Hindlimb muscle (tissue), 1 donor: ENCODE measurements at places on chromosomes 12 and 14.

DNA sequence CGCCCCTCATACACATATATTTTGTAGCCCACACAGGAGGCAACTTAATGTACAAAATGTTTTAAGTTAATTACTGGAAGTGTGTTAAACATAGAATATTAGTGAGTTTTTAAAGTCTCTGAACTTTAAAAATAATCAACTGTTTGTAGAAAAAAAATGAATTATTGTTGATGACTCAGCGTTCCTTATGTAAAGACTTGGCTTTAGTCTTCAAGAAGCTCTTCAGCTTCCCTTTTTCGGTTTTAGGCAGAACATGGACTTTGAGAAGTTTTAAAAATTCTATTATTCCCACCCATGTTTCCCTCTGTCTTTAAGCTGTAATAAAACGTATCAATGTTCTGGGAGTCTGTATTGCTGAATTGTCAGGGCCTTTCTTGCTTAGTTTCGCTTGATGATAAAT, 269.5 kb downstream of the FBXL14 start:
- DNase-seq: no peak

DNA sequence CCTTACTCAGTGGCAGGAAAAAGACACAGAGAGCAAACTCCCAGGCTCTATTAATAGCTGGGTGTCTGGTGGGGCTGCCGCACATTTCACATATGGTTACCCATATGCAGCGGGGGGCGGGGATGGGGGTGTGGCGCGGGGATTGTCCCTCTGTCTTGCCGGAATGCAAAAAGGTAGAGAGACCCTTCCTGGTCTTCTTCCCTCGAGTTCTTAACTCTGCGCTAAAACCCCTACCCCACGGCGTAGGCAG, 1.7 kb downstream of the PRMT8 start:
- no peak for DNase-seq

GRCh38 chr12:123109319-123109772, 41.5 kb downstream of the PITPNM2 start:
- DNase-seq: peak; percentile 42

DNA sequence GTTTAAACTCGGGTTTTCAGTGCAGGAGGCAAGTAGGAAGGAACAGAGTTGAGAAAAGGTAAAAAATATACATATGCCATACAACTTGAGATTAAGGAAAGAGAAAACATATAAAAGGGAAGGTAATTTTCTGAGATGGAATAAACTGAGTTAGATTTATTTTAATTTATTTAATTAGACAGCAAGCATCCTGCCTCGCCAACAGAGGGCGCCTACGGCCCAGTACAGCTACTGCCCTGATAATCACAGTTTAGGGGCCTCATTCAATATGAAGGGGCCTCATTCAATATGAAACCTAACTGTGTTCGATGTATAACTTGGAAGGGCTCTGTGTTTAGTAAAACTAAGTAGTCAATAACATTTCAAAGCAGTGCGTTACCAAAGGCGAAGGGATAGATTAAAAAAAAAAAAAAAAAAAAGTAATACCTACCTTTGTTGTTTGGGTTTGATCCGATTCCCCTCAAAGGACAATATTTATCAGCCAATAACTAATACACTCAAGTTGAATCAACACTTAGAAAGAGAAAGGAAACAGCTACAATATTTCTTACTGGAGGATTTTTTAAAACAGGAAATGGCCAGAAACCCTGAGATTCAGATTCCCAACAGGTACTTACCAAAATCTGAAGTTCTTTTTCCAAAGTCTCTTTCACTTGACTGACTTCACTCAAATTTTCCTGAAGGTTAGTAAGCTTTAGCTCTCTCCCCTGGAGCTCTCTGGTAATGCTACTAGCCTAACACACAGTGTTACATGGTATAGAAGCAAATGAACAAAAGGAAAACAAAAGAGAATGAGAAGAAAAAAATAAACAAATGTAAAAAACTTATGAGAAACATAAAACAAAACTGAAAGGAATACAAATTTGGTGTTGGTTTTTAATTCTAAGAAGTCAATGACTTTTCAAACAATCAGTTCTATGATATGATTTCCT, 70.0 kb upstream of the VPS33A start:
- DNase-seq: no peak

DNA sequence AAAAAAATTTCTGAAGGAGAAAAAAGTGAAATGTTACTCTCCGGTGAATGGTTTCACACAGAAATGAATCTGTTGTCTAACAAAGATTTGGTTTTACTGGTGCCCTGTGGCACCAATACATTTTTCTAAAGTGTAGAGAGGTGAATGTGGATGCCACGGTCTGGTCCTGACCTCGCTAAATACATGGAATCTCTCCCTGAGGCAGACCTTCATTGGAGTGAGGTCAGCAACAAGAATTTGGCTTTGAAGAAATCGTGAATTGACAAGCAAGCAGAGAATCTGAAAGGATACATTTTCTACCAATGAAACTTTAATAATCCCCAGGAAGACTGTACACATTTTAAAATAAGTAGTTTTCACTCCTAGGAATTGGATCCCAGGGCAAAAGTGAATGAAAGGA, 81.2 kb upstream of the OTOGL start:
- DNase-seq: no peak

DNA sequence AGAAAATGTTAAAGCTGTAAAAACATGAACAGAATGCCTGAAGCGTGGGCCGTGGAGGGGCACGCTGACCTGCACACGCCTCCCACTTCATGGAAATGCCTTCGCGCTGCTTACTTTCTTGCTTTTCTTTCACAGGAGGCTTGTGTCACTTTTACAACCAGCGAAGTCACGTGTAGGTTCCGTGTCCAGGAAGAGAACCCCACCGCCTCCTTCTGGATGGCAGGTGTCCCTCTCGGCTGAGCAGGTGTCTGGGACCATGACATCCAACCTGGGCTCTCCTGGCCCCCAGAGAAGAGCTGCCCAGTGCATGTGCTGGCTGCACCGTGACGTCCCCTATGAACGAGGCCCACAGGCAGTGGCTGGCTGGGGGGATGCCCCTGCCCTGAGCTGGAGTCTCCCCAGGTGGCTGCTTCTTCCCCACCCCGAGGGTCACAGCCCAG, 345.0 kb upstream of the SFSWAP start:
- no peak for DNase-seq

GRCh38 chr14:93892923-93893558, 34.1 kb upstream of the FAM181A start:
- DNase-seq: peak; percentile 66

DNA sequence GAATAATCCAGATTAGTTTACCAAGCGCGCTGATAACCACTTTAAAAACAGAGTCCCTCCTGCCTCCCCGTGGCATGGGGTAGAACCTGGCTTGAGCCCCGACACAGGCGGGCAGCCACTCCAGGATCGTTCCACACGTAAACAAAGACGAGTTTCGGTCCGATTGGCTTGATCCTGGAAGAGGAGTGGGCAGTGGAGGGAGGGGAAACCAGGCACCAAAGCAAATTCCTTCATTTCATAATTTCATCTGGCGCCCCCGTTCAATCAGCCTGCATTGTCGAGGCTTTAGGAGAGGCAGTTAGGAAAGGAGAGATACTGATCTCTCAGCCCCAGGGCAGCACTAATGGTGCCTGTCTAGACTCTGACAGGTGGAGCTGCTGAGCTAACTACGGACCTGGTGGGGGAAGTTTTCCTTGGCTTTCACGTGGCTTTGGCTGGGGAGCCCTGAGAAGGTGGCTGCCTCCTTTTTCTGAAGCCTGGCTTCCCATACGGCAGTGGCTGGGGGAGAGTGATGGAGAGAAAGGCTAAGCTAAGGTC, 751 bp upstream of the GPRC5A start:
- peak; percentile 67 for DNase-seq

GRCh38 chr12:52020539-52021336, 14.0 kb downstream of the TAMALIN start:
- DNase-seq: no peak

DNA sequence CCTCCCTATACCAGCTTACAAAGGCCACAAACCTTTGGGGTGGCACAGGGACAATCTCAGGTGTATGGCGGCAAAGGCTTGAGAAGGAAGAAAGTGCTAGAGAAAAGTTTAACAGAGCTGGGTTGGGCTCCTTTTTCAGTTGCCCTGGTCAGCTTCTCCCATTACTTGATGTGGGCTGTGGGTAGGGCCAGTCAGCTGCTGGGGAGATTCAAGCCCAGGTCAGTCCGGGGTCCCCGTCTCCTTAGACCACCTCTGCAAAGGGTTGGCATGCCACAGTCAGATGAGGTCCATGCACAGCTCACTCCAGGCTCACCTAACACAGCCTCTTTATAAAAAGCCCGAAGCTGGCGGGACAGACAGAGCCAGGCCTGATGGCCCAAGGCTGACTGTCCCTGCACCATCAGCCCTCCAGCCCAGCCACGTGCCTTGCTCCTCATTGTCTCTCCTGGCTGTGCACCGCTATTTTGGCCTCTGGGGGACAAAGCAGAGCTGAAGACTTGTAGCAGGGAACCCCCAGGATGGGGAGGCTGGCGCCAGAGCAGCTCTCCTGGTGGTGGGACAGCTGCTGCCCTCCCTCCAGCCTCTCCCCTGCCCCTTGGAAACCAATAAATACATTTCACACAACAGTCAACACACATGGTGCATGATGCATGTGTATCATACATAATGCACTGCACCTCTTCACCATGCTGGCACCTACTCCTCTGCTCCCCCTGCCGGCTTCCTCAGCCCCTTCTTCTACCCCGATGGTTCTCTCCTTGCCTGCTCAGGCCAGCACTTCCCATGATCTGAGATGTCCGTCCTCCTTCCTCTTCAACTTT, 61.7 kb upstream of the DDX11 start:
- DNase-seq: no peak

GRCh38 chr14:87756661-87757060, 236.3 kb downstream of the GALC start:
- no peak for DNase-seq
